ENCODE measurements at places on chromosomes 2 and 18.
A peak's percentile ranks its signal among the peaks of the same experiment; 100 is the strongest.

GRCh38 chr2:110871637-110872036 lies 139.3 kb downstream of the ACOXL start:
- DNase-seq: no peak

GRCh38 chr2:188076149-188077056 lies 215.3 kb upstream of the GULP1 start:
- DNase-seq: no peak

- no peak for DNase-seq
Measured at GRCh38 chr2:8790739-8791162, 46.7 kb downstream of the KIDINS220 start.

DNA sequence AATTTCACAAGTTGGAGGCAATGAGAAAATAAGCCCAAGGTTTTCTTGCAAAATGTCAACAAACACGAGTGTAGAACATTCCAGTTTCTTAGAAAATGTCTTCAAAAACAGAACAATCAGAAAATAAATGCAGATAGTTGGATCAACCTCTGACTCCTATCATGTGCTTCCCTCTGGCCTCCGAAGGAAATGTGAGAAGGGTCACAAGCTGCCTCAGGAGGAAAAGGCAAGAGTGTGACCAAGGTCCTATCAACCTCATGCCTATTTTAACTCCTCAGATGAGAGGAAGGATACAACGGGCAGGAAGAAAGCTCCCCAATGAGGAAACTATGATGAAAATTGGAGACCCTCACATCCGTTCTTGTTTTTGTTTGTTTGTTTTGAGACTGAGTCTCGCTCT lies 7.9 kb downstream of the SCYGR5 start:
- DNase-seq: no peak

GRCh38 chr2:174607989-174608865 lies 10.6 kb upstream of the WIPF1 start:
- no peak for DNase-seq

DNA sequence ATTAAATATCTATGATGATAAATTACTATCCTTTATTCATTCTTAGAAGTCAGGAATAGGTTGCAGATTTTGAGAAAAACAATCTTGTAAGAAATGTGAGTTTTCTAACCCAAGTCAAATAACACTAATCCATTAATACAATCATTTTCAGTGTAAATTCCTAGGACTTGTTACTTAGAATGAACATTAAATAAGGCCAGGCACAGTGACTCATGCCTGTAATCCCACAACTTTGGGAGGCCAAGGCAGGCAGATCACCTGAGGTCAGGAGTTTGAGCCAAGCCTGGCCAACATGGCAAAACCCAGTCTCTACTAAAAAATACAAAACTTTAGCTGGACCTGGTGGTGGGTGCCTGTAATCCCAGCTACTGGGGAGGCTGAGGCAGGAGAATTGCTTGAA lies 45.8 kb upstream of the CDKL4 start:
- no peak for DNase-seq

DNA sequence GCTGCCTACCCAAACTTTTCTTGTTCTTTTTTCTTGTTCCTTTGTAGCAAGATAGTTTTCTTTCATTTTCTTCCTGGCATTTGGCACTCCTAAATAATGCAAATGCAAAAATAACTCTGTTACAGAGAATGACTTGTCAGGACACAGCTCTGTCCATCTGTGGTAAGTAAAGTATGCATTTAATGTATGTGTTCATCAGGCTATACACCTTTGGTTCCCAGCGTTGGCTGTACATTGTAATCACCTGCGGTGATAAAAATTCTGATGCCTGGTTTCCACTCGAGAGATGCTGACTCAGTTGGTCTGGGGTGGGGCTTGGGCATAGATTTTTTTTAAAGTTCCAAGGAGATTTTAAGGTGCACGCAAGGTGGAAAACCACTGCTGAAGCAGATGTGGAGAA lies at the start of gene SERPINB13:
SERPINB13 (plus strand) TSS at position 378 of the 400 bp plus-strand sequence. CDS start 1,325 bp downstream, outside the sequence.
- DNase-seq: no peak

- no peak for DNase-seq
Measured at GRCh38 chr2:160044728-160045127, 17.7 kb downstream of the PLA2R1 start.

DNA sequence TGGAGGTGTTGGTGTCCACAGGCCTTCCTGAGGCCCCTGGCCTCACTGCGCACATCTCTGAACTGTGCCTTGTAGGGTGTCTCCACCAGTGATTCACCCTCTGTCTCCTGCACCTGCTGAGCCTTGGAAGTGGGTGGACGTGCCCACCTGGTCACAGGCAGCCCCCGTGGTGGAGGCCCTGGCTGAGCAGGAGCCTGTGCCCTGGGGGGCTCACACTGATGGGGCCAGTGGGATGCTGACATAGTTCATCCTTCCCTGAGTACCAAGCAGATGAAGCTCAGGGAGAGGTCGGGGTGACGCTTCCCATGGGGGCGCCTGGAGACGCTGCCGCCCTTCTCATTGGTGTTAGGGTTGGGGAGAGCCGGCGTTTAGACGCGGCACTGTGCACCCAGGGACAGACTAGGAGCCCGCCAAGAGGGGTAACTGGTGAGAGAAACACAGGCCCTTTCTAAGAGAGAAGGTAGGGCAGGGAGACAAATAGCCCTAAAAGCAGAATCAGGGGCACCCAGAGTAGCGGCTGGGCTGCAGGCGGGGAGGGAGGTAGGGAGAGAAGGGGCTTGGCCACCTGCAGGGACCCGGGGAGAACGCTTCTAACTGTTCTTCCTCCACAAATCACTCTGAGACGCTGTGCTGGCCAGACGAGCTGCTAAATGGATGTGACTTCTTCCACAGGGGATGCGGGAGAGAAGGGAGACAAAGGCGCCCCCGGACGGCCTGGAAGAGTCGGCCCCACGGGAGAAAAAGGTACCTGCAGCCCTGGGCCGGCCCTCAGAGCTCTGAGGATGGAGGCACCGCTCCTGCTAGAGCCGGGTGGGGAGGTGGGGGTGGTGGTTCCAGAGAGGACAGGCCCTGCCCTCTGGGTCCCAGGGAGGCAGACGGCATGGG lies 18.0 kb downstream of the COLEC11 start:
- no peak for DNase-seq

GRCh38 chr2:132488491-132488890 lies 71.9 kb downstream of the GPR39 start:
- DNase-seq: no peak

- DNase-seq: no peak
Measured at GRCh38 chr2:149223472-149224095, 106.8 kb upstream of the LYPD6 start.

- DNase-seq: no peak
Measured at GRCh38 chr2:238158018-238158508, 707 bp upstream of the ERFE start.

DNA sequence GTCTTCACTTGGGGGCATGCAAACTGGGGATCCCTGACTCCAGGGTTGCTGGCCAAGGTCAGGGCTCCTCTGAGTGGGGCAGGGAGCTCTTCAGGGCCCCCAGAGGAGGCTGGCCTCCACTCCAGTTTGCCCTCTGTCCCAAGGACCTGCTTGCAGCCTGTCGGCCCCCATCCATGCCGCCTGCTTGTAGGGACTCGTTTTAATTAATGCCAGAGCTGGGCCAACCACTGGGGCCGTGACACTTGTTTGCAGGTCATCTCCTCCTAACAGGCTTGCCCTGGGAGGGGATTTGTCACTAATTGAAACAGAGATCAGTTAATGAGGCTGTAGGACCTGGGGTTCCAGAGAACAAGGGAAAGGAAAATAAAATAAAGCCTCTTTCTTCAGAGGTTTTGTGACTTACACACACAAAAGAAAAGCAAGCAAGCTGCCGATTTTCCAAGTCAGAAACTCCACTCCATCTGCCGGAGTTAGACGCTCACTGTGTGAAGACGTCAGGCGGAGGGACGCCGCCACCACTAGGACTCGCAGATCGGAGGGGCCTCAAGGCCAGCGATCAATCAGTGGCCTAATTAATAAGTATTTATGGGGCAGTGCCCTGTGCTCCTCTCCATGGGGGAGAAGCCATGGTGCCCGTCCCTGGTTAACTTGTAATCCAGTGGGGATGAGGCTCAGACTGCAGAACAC lies 75.9 kb downstream of the SFXN5 start:
- DNase-seq: no peak

- DNase-seq: peak; percentile 38
Measured at GRCh38 chr2:71548646-71549425, 95.5 kb downstream of the DYSF start.

DNA sequence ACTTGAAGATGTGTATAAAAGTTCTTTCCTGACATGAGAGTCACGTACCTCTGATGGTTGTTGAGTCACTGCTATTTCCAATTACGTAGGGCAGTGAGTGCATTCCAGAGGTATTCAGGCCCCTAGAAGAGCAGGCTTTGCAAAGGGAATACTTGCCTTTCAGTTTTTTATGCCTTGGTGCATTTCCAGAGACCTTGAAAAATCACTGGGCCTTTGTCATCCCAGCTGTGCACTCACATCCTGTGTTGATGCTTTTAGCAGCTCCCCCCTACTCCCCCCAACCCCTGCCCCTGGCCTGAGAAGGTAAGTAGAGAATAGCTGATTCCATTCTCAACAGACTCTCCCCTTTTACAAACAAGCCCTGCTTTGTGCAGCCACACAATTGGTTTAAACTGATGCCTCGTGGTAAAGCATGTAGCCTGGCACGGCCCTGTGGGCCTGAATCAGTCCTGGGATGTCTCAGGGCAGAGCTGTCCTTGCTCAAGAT lies 174.2 kb downstream of the PRPF40A start:
- no peak for DNase-seq

- DNase-seq: no peak
Measured at GRCh38 chr2:63866009-63866709, 24.5 kb downstream of the UGP2 start.

DNA sequence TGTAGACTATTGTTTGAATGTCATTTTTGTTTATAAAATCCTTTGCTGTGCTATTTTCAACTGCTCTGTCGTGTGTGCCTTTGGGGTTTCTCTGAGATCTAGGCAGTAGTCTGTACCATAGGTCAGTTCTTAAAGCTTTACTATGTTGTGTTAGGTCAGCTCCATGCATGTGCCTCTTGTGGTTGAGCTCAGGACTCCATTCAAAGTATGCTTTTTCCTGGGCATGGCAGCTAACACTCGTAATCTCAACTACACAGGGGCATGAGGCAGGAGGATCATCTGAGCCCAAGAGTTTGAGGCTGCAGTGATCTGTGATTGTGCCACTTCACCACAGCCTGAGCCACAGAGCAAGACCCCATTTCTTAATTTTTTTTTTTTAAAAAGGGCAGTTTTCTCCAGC lies 174.4 kb upstream of the SPHKAP start:
- DNase-seq: no peak

Data from stimulated activated CD8-positive, alpha-beta memory T cell treated with anti-CD3 and anti-CD28 coated beads, Interleukin-4, amount 100 ng/mL, for 1 hour (primary cell).